ENCODE measurements at places on chromosomes 3 and 15.

DNA sequence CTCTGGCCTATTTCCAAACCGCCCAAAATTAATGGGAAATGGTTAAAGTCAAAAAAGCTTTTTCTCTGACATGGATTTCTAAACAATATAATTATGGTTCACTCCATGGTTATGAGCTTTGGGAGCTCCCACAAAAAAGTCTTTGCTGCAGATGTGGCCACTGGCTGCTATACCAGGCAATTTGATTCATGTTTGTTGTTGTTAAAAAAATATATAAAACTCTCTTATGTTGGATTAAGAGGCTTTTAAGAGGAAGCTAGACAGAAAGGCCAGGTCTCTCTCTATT lies 258.6 kb downstream of the TIGIT start:
- DNase-seq, result no peak

- no peak for DNase-seq
Measured at GRCh38 chr3:38128303-38128655, 8.6 kb downstream of the ACAA1 start.

DNA sequence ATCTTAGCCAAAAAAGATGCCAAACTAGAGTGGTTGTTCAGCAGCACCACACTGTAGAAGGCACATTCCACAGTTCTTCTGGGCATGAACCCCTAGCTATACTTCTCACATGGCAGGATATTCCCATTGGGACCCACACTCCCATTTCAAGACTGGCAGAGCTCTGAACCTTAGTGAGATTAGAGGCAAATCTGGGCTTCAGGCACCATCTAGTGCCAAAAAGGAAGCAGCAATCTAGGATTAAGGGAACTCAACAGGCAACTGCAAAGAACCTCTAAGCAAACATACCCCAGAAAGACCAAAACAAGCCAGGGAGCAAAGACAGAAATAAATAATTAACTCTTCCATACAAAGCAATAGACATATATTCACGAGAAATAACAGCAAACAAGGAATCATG lies 66.2 kb downstream of the TAFA4 start:
- no peak for DNase-seq

DNA sequence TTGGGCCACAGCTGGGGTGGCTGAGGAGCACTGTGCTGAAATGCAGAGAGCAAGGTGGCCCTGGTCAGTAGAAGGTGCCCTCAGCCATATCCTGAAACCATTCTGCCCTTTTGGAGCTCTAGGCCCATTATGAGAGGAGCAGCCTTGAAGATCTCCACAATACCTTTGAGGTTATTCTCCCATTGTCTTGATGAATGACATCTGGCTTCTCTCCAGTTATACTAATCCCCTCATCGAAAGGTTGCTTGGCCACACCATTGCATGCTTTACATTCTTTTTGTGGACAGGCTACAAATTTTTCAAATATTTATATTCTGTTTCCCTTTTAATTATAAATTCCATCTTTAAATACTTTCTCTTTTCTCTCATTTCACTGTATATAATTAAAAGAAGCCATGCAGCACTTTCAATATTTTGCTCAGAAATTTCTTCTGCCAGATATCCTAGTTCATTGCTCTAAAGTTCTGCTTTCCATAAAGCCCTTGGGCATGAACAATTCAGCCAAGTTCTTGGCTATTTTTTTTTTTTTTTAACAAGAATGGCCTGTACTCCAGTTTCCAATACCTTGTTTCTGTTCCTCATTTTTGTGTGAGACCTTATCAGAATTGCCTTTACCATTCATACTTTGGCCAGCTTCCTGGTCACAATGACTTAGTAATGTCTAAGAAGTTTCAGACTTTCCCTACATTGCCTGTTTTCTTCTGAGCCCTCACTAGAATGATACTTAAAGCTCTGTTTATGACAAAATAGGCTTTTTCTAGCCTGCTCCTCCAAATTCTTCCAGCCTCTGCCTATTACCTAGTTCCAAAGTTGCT lies 138.9 kb upstream of the SGO1 start:
- no peak for DNase-seq

DNA sequence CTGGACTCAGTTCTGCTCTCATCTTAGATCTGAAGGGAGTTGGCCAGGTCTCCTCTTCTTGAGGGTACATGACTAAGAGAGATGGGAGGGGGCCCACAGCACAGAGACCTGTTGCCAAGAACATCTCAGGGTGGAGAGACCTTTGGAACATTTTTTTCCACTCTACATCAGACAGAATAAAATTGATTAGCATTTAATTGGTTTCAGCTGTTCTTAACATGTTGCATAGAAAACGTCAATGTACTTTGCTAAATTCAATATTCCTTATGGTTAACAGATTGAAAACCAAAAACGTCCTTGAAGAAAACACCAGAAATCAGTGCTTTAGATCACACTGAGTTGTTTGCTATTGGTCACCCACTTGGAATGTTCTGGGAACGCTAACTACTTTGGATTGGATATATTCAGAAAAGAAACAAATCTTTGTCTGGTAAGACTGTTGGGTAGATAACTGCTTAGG lies 36.4 kb upstream of the FSTL1 start:
- DNase-seq, result peak; percentile 69

DNA sequence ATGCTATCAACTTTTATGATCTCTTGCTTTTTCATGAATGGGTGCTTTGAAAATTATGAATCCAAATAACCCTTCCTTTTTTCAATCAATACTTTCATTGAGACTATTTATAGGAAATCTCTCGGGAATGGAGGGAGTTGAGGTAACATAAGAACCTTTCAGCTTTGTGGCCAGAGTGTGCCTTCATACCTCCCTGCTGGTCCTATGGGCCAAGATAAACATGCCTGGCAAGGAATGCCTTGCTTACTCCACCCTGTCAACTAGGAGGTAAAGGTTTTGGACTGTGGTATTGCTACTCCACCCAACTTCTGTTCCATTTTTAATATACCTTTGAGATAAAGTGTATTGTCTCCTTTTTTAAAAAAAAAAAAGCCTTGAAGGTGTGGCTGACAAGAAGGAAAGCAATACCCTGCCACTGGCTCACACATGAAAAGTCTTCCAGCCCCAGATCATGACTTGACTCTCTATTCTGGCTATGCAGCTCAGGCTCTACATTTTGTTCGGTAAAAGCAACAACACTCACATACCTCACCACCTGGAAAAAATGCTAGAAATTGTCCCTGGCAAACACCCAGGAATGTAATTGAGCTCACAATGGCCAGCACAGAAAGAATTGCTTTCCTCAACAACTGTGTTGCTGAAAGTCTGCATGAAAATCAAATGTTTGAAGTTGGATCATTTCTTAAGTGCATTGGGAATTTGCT lies 35.8 kb downstream of the COL8A1 start:
- peak; percentile 63 for DNase-seq

DNA sequence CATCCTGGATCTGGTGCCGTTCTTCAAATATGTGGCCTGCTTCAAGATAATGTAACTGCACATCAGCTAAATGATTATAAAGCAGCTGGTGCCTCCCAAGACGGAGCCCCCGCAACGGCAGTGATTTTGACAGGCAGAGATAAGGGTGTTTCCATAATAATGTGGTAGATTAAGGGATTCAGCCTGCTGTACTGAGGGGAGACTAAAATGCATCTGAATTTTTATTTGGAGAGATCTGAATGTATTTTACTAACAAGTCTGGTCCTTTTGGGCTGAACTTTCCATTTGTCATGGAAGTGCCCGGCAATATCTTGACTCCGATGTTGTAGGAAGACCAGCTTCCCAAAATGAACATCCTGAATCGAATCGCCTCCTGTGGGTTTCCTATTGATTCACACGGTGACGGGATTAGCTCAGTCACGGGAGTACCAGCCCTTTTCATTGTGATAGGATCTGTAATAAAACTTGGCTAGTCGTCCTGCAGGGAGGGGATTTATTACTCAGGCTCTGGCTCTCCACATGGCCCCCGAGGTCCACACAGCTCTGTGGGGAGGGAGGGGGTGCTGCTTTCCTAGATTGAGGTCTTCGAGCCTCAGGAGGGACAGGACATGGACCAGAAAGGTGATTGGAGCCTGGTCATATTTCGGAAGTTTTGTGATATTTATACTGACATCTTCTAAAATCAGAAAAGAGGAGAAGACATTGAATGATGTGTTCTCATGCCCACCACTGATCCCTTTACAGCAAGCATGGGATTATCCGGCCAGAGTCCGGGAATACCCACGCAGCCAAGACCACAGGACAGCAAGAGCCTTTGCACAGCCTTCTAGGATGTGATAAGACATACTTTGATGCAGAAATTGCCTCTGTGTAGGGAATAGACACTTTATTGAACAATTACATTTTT lies 2.5 kb upstream of the PCSK6 start:
- DNase-seq, result no peak
